Suppressor macrophage treated with lipopolysaccharide for 4 hours (primary cell): ENCODE measurements at places on chromosomes 12 and 14.

GRCh38 chr14:80080601-80081000 is 130.7 kb downstream of the DIO2 start:
- no peak for DNase-seq

DNA sequence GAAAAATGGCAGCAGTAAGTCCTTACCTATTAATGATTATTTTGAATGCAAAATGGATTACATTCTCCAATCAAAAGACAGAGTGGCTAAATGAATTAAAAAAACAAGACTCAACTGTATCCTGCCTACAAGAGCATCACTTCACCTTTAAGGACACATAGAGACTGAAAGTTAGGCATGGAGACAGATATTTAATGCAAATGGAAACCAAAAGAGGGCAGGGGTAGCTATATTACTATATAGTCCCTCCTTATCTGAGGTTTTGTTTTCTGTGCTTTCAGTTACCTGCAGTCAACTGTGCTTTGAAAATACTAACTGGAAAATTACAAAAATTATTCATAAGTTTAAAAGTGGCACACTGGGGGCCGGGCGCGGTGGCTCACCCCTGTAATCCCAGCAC is 17.2 kb downstream of the NECAP1 start:
- DNase-seq: no peak

GRCh38 chr14:64610049-64610746 is 60.4 kb downstream of the PPP1R36 start:
- DNase-seq: no peak

- DNase-seq: no peak
These were observed 54.7 kb upstream of the PLEKHG3 start for GRCh38 chr14:64649383-64649998.

- no peak for DNase-seq
These were observed 52.4 kb downstream of the DICER1 start for GRCh38 chr14:95104911-95105310.

- DNase-seq: no peak
These were observed 45.4 kb downstream of the RFLNA start for GRCh38 chr12:124340080-124340900.

DNA sequence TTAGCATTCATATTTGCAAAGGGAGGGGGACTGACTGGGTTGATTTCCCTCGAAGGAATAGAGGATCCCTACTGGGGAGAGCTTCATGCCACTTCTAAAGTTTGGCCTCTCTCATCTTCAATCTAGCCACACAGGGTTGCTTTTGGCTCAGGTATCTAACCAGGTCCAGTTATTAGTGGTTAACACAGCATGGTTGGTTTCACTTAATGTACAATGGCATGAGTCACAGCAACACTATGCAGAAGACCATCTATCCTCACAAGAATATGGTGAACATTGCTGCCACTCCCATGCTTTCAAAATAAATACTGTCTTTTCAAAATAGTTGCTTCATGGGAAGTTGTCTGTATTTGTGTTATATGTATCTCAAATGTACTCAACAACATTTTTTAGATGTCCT is 6.6 kb upstream of the RAB3IP start:
- no peak for DNase-seq

GRCh38 chr12:93664573-93665138 is 12.5 kb upstream of the CRADD start:
- no peak for DNase-seq

- DNase-seq: no peak
These were observed 320.8 kb downstream of the ZFP36L1 start for GRCh38 chr14:68471964-68472508.

DNA sequence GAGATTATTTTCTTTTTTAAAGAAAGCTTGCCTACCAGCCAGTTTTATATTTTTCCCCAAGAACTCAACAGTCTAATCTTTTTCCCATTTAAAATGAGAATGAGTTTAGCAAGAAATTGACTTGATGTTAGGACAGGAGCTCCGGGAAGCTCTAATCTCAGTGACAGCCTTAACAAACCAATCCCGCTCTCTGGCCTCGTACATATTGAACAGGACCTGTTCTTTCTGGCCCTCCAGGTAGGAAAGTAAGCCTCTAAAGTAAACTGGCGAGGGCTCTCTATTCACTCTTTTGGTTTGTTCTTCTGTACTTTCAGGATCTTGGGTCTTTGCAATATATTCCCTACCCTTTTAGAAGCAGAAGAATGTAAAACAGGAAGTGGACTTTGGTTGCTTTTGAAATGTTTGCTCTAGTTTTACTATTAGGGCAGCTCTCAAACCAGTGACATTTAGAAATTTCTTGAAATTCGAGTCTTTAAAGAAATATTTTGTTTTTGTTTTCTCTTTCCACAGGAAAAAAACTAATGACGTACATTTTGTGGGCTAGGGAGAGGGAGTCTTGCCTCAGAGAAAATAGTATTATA is 17.9 kb upstream of the NPAS3 start:
- no peak for DNase-seq

DNA sequence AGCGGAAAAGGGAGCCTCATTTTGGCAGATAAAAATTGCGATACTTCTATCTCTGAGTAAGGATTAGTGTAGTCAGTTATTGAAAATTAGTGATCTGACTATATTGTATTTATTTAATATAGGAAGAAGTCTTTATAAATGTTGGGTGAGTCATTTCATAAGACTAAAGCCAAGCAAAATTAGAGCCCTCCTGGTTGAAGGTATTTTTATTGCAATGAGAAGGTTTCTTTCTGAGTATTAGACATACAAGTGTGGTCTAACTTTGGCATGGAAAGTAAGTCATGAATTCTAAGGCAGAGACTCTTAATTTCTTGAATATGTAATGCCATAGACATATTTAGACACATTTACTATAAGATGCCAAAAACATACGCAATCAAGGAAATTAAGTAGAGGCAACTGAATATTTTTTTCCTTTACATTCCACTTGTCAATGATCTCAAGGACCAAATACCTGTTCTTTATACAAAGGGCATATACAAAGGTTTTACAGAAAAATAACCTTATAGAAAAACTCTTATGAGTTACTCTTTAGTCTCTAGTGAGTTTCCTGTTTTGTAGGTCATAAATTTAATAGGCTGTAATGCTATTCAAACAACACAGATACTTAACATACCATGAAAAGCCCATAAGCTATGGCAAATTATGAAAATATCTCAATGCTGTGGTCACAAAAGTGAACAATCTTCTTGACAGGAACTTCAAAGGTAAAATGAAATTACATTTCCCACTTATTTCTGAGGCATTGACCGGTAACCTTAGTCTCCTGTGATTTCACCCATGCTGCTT is 156.6 kb upstream of the BTG1 start:
- no peak for DNase-seq

- no peak for DNase-seq
These were observed 184.4 kb upstream of the BCL2L14 start for GRCh38 chr12:11886339-11886738.

DNA sequence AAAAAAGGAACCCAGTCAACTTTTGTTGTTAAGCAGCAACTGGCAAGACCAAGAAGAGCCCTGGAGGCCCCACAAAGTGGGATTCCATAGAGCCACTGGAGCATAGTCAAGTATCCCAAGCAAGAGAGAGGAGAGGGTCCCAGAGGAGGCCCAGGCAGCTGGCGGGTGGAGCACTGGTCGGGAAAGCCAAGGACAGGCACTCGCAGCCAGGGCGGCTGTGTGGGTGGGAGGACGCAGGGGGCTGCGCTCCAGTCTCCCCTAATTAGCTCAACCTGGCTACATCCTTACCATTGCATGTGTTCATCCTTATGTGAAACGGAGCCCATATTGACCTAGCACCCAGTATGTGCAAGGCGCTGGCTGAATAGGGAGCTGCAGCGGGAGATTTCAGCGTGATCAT is 18.3 kb upstream of the ZFP36L1 start:
- DNase-seq: no peak

- no peak for DNase-seq
These were observed 133.8 kb downstream of the ITPR2 start for GRCh38 chr12:26699237-26699636.

DNA sequence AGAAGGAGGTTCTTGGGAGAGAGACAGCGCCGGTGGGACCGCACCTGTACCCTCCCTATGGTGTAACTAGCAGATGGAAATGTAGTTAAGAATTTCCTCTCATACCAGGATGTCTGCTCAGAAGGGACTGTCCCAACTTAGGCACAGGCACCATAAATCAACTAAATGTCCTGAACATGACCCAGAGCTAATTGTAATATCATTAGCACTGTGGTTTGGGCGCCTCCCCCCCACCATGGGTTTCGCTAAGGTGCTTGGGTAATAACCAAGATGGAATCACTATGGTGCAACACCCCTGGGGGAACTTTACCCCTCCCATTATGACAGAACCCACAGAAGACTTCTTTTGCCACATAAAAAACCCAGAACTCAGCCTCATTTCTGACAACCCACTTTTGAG is 15.9 kb downstream of the ZNF641 start:
- DNase-seq: peak; percentile 26

- DNase-seq: no peak
These were observed 37.5 kb upstream of the CIT start for GRCh38 chr12:119914666-119915065.

GRCh38 chr14:39868949-39869348 is 436.7 kb upstream of the FBXO33 start:
- DNase-seq: no peak

DNA sequence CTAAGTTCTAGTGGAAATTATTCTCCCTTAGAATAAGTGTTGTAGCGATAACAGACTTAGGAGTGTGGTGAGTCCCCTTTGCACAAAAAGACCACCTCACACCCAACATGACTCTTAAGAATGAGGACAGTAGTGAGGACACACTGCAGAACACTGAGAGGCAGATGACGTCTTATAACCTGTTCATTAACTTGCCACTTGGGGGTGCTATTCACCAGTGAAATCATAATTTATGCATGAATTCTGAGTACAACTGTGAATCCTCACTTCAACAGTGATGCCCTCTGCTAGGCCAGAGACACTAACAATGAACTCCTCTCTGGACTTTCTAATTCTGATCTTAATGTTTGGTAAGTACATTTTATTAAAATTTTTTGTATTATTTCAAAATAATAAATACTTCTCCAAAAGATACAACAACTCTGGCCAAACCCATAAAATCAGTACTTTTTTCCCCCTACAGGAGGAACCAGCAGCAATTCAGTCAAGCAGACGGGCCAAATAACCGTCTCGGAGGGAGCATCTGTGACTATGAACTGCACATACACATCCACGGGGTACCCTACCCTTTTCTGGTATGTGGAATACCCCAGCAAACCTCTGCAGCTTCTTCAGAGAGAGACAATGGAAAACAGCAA is 274.7 kb downstream of the DAD1 start:
- peak; percentile 75 for DNase-seq

DNA sequence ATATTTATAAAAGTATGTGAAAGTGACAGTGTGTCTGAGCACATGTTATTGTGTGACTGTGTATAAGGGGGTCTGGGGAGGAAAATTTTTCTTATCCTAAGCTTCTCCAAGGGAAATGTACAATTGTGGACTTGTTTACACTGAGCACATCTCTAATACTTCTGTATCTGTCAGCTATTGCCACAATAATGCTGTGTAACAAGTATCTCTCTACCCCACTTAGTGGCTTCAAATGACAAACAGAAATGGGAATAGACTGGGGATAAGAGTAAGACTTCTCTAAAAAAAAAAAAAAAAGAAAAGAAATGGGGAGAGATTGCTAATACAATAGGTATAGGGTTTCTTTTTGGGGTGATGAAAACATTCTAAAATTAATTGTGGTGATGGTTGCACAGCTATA is 44.3 kb upstream of the CCDC63 start:
- no peak for DNase-seq

DNA sequence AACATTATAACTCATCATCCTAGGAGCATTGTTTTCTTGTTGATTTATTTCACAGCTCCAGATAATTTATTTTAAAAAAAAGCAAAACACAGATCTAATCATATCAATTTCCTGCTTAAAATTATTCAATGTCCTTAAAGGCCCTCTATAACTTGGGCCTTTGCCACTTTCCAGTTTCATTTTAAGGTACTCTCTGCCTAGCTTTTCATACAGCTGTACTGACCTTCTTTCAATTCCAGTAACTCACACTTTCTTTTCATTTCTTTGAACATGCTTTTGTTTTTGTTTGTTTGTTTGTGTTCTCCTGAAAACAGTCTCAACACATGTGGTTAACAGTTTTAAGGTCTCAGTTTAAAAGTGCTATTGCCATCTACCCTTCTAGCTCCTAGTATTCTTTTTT is 281.9 kb downstream of the ACSS3 start:
- no peak for DNase-seq

- DNase-seq: peak; percentile 17
These were observed 102.1 kb downstream of the MYRFL start for GRCh38 chr12:69927164-69927563.

DNA sequence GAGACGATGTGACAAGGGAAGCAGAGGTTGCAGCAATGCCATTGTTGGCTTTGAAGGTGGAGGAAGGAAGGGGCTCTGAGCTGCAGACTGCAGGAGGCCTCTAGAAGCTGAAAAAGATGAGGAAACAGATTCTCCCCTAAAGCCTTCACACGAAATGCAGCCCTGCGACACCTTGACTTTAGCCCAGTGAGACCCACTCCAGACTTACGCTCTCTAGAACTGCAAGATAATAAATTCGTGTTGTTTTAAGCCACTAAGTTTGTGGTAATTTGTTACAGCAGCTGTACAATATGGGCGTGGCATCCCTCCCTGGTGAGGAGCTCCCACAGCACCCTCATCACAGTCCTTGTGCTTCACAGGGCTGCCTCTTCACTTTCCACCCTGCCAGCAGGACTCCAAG is 53.2 kb downstream of the GOLGA5 start:
- DNase-seq: peak; percentile 25

GRCh38 chr12:52350786-52351185 is 16.5 kb downstream of the KRT85 start:
- DNase-seq: no peak

DNA sequence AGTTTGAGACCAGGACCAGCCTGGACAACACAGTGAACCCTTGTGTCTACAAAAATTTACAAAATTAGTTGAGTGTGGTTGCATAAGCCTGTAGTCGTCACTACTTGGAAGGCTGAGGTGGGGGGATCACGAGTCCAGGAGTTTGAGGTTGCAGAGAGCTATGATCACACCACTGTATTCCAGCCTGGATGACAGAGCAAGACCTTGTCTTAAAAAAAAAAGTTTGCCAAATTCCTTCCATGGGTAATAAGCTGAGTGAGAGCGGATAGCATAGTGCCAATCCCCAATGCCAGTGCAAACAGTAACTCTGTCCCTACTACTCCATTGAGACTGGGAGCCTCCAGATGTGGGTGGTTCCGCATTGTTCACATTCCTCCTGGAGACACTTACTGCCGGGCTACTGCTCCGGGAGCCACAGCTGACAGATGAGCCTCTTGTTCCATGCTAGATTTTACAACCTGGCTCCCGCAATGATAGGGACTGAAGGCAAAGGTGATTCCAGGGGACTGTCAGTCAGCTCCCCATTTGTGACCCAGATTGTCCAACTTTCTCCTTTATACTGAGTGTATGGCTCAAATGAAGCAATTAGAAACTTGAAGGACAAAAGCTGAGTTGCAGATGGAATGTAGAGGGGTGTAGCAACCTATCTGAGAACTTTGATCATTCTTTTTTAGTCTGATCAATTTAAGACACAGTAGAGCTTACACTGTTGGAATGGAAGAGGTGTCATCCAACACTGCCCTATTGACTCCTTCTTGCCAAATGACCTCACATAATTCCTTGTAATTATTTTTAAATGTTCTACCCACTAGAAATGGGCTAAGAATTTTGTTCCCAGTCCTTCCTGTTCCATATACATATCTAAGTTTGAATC is 13.4 kb upstream of the FRMD6 start:
- DNase-seq: no peak
